CD4-positive, alpha-beta T cell treated with Interferon gamma for 1 hour (primary cell): ENCODE measurements at places on chromosomes 5 and 9.

GRCh38 chr9:133111808-133112662, 9.0 kb downstream of the RALGDS start:
- peak; percentile 18 for DNase-seq

DNA sequence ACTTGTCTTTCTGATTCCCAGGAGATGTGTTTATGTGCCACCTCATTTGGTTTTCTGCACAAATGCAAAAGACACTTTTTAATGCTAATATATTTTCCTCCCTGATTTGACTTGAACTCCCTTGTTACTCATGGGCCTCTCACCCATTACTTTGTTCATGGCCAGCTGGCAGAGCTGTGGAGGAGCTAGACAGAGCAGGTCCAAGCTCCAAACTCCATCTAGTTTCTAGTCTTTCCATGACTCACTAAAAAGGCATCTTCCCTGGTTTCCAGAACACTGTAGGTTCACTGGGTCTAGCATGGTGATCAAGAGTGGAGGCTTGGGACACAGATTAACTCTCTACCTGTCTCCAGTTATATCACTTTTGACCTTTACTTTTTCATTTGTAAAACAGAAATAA, 161.0 kb upstream of the SLC28A3 start:
- DNase-seq: no peak

DNA sequence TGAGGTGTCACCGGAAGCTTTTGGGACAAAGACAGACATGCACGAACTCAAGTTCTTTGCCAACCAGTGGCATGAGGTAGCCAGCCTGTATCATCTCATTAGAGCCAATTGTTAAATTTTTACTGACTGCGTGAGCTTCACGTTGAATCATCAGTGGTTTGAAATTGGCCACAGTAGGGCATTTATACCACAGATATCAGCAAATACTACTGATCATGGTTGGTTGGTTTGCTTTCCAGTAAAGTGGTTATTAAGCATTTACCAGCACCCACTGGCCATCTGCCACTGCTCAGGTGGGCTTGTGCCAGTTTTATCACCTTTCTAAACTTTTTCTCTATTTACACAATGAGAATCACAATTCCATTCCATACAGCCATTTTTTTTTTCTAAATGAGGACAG, 28.4 kb upstream of the SHC3 start:
- no peak for DNase-seq

DNA sequence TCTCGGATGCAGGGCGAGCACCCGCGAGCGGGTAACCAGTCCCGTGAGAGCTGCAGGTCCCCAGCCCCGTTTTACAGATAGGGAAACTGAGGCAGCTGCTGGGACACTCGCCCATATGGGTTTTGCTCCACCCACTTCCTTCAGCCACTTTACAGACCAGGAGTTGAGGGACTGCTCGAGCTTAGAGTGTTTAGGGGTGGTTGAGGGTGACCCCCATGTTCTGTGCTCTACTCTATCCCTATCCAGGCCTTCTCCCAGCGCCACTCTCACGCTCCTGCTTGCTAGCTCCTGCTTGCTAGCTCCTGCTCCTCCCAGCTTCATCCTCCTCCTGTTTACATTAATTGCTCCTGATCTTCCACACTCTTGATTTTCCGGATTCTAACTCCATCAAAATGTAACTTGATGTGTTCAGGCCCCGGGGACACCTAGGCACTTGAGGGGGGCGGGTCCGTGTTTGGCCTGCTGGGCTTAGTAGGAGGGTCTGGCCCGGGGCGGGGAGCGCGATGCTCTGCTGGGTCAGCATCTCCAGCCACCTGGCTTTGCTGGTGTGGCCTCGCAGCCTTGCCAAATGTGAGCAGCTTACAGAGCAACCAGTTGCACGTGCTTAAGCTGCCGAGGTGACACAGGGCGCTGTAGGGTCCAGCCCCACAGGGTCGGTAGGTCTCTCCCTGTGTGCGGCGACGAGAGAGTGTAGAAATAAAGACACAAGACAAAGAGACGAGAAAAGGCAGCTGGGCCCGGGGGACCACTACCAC, 1.5 kb upstream of the PTGES2 start:
- DNase-seq: no peak

DNA sequence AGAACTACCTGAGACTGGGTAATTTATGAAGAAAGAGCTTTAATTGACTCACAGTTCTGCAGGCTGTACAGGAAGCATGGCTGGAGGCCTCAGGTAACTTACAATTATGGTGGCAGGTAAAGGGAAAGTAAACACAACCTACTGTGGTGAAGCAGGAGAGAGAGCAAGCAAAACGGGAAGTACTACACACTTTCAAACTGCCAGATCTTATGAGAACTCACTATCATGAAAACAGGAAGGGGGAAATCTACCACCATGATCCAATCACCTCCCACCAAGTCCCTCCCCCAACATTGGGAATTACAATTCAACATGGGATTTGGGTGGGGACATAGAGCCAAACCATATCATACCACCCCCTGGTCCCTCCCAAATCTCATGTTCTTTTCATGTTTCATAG, 58.7 kb upstream of the GPR151 start:
- DNase-seq: no peak

GRCh38 chr9:83521411-83521810, 16.8 kb downstream of the FRMD3 start:
- no peak for DNase-seq

DNA sequence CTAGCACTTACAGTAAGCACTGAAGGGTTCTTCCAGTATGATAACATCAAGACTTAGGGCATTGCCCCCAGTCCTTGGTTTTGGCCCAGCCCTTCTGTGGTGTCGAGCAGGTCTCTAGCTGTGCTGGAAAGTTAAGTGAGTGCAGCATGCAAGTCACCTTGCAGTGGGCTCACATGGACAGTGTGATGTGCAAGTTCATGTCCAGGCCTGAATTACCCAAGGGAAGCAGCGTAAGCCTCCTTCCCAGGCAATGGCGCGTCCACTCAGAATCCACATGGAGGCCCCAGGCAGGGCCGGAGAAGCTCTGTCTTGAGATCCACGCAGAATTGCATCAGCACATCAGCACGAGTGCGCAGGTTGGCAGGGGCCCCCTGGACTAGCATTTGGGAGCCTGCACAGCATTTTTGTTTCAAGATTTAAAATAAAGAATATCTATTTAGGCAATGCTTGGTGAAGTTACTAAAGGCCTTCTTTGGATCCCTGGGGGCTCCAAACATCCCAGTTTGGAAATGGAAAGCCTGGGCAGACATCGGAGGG, 108.4 kb upstream of the ALDH1B1 start:
- DNase-seq: no peak

GRCh38 chr5:90962481-90962880, 403.9 kb downstream of the ADGRV1 start:
- DNase-seq: no peak

DNA sequence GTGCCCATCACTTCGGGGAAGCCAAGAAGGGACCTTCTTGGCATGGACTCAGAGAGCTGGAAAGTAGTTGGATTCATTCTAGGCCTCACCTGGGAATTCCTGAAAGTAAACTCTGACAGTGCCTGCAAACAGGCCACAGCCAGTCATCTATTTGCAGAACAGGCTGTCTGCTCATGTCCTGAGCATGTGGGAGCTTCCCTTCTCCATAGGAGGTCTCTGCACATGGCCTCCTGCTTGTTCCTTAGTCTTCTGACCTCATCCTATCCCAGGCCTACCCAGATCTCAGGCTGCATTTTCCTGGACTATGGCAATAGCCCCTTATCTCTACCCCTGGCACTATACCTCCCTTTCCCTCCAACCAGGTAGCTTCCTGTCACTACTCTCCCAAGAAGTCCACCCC, 67.2 kb upstream of the FSTL4 start:
- no peak for DNase-seq
